NCI-H2227 treated with DMSO at 0.1 percent for 48 hours (cell line): ENCODE measurements at places on chromosomes 4 and X.

GRCh38 chrX:77743720-77744119 lies 42.3 kb downstream of the ATRX start:
- DNase-seq = no peak

DNA sequence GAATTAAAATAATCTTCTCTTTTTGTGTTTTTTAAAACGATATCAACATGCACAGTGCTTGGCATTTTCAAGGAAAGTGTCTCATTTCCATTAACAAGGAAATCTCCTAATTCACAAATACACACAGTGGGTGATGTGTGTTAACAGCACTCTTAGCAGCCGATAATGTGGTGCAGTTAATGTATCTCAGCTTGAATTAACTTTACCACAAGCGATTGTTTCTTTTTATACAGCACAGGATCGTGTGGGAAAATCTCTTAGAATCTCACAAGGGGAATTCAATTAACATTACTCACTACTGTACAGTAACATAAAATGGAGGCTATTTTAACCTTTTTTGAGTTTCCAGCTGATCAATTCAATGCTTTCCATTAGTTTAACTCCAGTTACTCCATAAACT lies 1841.9 kb downstream of the STIM2 start:
- DNase-seq = no peak

DNA sequence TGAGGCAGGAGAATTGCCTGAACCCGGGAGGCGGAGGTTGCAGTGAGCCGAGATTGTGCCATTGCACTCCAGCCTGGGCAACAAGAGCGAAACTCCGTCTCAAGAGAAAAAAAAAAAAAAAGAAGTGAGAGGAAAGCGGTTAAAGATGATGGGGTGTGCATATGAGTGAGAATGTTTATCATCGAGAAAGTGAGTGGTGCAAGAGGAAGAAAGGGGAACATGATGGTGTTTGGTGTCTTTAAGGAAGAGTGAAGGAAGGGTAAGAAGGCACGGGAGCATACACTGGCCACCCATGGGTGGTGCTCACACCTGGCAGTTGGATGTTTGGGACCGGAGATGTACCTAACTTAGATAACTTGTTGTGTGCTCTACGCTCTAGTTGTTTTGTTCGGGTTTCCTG lies 62.2 kb downstream of the STOX2 start:
- DNase-seq = no peak

GRCh38 chrX:21725496-21725895 lies 32.4 kb downstream of the SMPX start:
- DNase-seq = peak; percentile 64

GRCh38 chr4:40240040-40240653 lies 43.3 kb downstream of the RHOH start:
- no peak for DNase-seq

DNA sequence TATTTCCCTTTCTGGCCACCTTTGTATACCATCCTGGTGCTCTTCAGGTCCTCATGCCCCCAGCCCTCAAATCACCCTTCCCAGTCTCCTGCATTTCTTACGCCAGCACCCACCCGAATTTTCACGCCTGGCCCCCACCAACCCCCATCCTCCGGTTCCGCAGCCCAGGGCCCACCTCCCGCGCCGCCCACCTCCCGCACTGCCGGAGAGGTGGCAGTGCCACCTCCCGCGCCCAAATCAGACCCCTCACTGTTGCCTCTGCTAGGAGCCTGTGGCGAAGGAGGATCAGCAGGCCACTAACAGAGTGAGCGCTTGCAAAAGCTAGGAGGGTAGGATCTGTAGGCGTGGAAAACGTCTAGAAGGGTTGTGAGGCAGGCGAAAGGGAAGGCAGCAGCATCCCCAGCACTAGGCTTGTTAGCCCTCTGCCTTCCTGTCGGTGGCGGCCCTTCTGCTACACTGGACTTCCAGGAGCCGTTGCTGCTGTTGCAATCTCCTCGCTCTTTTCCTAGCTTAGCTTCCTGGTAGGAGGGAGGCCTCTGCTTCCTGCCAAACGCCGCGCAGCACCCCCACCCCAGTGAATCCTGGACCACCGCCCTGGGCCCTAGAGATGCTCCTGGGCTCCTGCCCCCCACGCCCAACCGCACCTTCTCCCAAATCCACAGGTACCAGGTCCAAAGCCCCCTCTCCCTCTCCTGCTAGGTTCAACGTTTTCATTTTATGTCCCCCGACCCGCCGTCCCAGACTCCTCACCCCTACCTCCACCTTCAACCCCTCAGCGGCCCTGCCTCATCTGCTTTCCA lies 51.0 kb downstream of the SPIN2B start:
- no peak for DNase-seq

DNA sequence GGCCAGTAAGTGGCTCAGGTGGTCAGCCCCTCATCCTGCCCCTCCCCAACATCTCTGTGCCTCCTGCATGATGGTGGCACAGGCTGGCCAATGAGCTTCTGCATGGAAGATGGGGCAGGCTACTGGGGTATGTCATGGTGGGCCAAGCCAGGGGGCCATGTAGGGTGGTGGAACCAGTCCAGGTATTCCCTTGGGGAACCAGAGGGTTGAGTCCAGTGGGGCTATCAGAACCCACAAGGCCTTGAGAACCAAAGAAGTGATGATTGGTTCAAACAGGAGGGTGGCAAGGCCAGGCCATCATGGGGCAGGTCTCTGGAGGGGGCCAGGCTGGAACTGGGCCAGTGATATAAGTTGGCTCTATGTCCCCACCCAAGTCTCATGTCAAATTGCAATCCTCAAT lies 18.8 kb upstream of the PPP2R2C start:
- DNase-seq = no peak

DNA sequence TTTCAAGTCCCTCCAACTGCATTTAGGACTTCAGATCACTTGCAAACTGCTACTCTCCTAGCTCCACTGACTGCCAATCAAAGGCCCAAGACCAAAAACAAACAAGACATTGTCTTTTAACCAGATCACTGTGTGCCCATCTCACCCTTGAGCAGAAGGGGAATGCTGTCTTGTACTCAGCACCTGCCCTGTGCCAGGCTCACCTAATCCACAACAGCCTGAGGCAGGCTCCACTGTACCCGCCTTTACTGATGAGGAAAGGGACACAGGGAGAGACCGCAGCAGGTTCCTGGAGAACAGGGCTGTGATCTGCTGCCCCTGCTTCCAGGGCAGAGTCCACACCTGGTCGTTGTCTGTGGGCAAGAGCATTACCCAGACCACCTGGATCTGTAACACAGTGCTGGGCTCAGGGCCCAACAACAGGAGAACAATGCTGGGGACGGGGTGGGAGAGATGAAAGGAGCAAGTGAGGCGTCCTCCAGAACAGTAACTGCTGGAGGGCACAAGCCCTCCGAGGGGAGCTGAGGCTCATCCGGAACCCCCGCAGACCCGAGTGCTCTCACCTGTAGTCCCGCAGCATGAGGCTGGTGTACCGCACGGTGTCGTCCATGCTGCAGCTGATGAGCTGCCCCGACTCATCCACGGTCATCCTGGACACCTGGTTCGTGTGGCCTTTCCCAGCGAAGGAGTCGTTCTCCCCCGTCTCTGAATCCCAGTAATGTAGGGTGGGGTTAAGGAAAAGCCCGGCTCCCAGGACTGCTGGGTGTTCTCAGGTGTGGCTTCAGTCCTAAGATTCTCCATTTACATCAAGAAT lies 33.9 kb downstream of the WDR1 start:
- DNase-seq = no peak
